ENCODE measurements at places on chromosomes 12 and 14.

DNA sequence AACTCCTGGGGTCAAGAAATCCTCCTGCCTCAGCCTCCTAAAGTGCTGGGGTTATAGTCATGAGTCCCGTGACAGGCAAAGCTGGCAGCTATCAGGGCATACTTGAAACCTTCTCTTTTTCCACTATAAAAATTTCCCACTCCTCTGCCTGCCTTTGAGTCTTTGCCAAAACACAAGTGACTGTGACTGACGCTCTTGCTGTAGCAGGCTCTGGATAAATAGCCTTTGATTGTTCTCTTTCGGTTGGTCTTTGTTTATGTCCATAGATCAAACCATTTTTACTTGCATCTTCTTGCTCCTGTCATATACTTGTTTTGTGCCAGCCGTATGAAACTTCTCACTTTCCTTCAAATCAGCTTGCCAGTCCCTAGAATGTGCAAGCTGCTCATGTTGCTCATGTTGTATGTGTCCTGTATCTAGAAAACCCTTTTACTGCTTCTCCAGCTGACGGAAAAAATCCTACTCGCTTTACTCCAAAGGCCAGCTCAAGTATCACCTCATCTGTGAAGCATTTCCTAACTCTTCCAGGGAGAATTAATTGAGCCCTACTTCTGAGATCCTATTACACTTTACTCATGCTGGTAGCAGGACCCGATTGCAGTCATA is 73.1 kb downstream of the RESF1 start:
- peak; percentile 53 for DNase-seq

GRCh38 chr12:120495731-120496412 is at the start of gene DYNLL1:
Gene DYNLL1 (plus strand): TSS chr12:120496113. CDS start chr12:120496422, 309 bp downstream.
- peak; percentile 87 for DNase-seq

- DNase-seq = no peak
Measured at GRCh38 chr12:98401427-98401826, 114.0 kb upstream of the TMPO start.

GRCh38 chr12:46209914-46210872 is 58.6 kb downstream of the SLC38A1 start:
- peak; percentile 49 for DNase-seq

DNA sequence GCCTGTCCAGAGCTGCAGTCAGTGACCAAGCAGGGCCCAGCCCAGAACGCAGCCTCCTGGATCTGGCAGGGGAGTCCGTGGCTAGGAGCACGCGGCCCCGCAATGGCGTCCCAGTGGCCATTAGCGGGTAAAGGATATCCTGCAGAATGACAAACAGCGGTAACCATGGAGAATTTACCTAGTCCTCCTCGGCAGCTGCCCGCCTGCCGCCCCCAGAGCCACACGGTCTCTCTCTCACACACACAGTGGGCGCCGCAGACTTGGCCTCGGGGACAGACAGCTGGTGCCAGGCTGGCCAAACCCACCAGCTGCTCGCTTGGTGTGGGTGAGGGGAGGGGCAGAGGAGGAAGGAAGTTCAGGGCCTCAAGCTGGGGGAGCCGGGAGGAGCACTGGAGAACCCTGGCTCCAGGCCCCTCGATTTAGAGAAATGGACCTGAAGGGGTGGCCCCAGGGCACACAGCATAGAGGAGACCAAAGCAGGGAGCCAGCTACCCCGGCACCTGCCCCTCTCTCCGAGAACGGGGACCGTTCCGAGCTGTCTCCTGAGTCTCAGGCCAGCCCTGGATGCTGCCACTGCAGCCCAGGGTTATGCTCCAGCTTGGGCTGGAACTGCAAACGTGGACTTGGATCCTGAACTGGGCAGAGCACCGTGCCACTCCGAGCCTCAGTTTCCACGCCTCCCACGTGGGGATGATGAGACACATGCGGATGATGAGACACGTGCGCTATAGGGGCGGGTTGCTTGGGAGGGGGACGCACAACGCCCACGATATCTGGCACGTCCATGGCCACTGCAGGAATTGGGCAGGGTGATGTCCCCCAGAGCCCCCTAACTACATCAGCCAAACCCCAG is 3.4 kb downstream of the CDK2AP1 start:
- no peak for DNase-seq

GRCh38 chr12:82867762-82868500 is 181.2 kb downstream of the TMTC2 start:
- DNase-seq = no peak

GRCh38 chr14:79352076-79352630 is 859.2 kb downstream of the DIO2 start:
- no peak for DNase-seq

- DNase-seq = peak; percentile 79
Measured at GRCh38 chr12:26011099-26011498, 52.6 kb downstream of the RASSF8 start.

- no peak for DNase-seq
Measured at GRCh38 chr14:87837296-87837695, 155.7 kb downstream of the GALC start.

DNA sequence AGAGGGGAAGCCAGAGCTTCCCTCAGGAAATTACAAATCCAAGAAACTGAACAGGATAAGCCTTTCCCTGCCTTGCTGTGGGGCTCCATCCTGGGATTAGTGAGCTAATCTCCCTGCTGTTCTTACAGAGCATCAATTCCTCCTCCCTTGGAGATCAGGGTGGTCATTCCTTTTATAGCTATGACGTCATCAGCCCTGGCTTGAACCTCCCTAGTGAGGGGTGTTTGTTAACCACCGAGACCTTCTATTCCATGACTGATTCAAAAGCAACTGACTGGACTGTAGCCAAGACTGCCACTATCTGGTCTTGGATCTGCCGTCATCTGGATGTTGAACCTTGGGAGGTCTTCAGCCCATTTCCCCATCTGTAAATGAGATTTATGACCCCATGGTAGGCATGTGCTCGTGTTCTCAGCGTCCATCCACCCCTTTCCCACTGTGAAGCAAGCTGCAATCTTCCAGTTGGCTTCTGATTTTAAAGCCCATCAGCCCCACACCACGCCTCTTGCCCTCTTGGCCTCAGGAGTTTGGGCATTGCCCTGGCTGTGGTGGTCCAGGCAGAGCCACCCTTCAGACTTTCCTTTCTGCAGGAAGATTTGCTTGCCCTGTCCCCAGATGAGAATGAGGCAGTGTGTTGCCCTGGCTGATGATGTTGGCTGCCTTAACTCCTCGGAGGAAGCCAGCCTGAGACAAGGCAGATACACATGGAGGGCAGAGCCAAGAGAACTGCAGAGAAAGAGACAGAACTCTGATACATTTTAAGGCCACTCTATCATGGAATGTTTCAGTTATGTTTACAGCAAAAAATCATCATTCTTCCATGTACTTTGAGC is 59.6 kb upstream of the ACTN1 start:
- DNase-seq = peak; percentile 77

DNA sequence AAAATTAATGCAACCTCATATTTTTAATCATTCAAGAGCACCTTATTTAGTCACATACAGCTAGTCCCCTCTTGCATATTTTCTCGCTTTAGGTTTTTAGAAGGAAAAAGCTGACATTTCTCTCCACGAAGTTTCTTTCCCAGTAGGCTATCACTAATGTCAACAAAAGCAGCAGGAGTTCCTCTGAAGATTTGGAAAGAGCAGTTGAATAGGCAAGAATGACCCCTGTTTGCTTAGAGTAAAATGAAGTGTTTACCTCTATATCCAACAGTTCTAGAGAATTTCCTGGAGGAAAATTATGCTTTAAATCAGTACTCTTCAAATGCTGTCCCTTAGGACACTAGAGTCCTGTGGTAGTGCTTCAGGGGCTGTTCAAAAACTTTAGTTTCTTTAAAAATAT is 188.1 kb upstream of the PRKD1 start:
- DNase-seq = no peak

- no peak for DNase-seq
Measured at GRCh38 chr14:103544388-103545218, 15.6 kb downstream of the TRMT61A start.

DNA sequence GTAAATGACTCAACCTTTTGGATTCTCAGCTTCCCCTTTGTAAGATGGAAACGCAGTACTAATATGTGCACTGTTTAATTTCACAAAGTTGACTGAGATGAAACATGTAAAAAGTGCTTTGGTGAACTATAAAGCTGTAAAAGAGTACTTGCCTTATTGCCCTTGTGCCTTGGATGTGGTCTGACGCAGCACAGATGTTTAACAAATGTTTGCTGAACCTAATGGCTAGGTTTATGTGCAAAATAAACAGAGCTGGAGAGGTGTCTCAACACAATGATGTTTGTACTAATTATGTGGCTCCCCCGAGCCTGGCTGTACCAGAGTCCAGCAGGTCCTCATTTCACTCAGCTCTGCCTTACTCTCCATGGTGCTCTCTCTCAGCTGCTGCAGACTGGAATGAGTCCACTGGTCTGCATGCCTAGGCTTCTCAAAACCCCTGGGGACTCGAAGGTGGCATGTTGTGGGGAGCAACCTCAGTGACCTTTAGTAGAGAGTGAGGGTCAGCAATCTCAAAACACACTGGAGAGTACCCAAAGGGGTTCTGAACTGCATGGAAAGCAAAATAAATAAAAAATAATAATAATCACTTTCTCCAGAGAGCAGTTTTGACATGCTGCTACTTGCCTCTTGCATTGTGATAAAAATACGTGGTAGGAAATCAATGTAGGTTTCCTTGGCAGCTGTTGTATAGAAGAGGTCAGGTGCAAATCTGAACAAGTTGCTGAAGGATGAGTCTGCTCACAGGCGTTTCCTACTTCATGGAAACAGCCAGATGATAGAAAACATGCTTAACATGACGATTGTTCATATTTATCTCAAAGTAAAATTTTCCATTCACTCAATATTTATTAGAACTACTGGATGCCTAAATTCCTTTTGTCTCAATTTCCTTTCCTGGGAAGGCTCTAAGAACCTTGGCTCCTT is 8.5 kb upstream of the AMIGO2 start:
- no peak for DNase-seq

Measured in fibroblast of lung (primary cell).